ENCODE measurements at places on chromosomes 6 and 20.

DNA sequence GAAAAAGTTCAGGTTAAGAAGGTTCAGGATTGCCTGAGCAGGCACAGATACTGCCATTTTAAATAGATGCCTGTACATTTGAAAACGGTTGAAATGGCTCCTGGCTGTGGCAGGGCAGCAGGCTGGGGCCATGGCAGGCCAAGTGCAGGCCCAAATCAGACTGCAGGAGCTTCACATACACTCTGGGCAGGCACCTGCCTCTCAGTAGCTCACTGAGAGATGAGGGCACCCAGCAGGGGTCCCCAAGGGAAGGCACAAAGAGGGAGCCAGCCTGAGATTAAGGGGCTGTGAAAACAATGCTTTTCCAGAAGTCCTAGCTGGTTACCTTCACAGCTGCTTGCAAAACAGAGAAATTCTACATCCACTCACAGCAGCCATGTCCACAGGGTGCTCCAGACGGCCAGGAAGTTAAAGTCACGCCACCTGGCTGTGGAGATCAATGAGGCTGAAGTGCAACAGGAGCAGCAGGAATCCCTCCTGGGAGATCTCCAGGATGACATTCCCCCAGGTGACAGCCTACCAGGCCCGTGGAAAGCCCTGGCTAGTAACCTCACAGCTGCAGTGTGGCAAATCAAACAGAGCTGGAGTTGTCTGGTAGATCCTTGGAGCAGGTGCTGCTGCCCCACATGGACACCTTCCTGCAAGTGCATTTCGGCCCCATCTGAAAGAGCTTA is 6.2 kb upstream of the RAET1E start:
- no peak for DNase-seq

DNA sequence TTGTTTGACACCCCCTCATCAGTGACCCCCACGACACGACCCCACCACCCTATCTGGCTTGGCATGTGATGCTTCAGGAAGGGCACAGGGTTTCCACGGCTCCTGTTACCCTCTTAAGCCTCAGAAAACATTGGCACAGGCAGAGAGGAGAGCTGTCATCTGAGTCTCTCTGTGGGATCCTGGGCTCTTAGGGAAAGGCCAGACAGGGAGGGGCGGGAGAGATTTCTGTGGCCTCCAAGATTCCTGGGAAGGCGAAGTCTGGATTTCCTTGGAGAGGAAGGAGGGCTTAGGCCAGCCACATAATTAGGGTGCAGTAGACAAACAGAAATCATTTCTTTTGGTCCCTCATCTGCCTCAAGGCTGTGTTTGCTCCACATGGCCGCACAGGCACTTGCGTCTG is 191.6 kb upstream of the SNX9 start:
- no peak for DNase-seq

DNA sequence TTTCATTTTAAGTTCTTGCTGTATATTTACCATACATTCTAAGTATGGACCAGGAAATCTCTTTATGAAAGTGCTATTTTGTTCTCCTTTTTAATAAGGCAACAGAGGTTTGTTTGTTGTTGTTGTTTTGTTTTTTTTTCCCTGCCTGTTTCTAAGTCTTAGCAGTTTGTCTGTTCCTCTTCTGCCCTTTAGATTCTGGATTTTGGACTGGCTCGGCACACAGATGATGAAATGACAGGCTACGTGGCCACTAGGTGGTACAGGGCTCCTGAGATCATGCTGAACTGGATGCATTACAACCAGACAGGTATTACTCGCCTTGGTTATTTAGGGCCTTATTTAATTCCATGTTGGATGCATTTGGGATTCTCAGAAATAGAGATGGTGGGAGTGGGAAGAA is 48.0 kb downstream of the MAPK14 start:
- DNase-seq, result no peak

GRCh38 chr20:24165301-24166122 is 176.9 kb upstream of the GGTLC1 start:
- no peak for DNase-seq

DNA sequence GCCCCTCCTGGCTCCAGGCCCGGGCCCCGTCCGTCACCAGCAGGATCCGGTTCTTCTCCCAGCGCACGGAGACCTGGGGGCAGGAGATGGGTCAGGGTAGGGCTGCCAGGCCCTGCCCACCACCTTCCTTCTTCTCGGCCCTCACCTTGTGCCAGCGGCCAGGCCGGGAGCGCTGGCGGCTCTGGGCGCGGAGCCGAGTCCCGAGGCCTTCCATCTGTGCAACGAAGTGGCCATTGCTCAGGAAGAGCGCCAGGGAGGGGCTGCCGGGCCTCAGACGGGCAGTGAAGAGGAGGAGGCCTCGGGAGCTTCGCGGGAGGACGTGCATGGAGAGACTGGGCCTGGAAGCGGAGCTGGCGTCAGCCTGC is 7.9 kb downstream of the ADRM1 start:
- no peak for DNase-seq

GRCh38 chr20:34175879-34176278 is 63.8 kb upstream of the EIF2S2 start:
- DNase-seq, result no peak

DNA sequence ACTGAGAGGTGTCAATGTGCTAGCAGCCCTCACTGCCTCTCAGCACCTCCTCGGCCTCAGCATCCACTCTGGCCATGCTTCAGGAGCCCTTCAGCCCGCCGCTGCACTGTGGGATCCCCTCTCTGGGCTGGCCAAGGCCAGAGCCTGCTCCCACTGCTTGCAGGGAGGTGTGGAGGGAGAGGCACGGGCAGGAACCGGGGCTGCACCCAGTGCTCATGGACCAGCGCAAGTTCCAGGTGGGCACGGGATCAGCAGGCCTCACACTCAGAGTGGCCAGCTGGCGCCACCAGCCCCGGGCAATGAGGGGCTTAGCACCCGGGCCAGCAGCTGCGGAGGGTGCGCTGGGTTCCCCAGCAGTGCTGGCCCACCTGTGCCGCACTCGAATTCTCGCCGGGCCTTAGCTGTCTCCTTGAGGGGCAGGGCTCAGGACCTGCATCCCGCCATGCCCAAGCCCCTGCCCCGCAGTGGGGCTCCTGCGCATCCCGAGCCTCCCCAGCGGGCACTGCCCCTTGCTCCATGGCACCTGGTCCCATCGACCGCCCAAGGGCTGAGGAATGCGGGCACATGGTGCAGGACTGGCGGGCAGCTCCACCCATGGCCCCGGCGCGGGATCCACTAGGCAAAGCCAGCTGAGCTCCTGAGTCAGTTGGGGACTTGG is 80.4 kb upstream of the MANEA start:
- no peak for DNase-seq

DNA sequence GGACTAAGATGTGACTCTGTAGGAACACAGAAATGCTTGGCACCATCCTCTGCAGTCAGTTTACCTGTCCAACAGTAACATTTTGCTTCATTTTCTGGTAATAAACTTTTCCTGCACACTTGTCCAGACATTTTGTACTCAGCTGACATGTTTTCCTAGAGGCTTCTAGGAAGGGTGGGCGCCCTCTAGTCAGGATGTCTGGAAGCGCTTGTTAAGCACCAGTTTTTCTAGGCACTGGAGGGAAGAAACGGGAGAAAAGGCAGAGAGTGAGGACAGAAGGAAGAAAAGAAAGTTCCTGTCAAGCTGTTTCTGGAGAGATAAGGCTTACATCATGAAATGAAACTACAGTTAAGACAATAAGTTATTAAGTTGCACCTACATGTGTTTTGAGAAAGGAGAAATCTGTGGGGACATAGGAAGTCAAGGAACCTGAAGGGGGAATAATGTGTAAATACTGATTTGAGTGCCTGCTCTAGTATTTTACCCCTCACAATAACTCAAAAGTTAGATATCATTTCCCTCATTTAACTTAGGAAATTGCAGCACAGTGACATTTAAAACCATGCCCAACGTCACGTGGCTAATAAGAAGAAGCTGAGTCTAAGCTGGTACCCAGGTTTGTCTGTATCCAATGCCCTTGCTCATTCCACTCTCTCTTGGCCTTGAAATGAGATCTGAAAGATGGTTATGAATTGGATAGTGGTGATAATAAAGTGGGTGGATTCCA is 42.7 kb upstream of the TNFRSF21 start:
- DNase-seq, result peak; percentile 19

- DNase-seq, result no peak
Measured at GRCh38 chr20:24017458-24017755, 28.8 kb upstream of the GGTLC1 start.

- peak; percentile 47 for DNase-seq
Measured at GRCh38 chr6:26304797-26305640, 60.0 kb upstream of the BTN3A2 start.
